Stomach (tissue), 19 donors: ENCODE measurements at places on chromosomes 6 and 20. TPM values are rescaled to one million over a fixed set of nuclear protein-coding genes. Genes with fewer than 3 reads are reported as not detected.

DNA sequence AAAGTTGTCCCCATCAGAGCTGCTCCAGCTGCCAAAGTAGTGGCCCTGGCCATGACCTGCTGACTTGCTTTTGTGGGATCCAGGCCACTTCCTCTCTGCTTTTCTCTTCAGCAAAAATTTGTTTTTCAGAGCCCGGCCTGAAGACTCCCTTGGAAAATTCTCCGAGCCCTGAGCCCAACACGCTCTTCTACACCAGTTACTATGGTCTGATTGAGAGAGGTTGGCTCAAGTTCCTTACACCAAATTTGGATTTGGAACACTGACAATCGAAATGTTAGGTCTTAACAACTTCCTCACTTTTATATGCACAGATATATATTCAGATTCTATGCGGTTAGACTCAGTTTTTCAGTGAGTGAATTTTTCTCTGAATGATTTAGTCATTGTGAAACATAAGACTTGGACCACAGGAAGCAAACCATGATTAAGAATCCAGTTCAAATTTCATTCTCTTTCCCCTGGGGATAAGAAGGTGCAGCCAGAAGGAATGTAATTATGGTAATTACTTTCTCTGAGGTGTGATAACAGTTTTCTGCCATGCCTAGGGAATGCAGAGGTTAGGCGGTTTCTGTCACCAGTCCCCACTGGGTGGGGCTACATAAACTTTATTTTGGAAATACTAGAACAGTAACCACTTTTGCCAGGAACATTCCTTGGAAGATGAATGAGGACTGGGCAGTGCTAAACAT lies 365.2 kb downstream of the SYNE1 start:
- H3K27ac ChIP-seq: peak overlapping the region; percentile 63
- no peak for DNase-seq
- H3K4me3 ChIP-seq: no peak overlapping the region
- H3K4me1 ChIP-seq: peaks cover 46% of the 10 kb centered on the region
- H3K36me3 ChIP-seq: no peaks in the 10 kb centered on the region

HSPA12B gene
- total RNA-seq: 14.3 TPM

- H3K27ac ChIP-seq: no peak overlapping the region
- no peak overlapping the region for H3K4me3 ChIP-seq
- H3K36me3 ChIP-seq: no peaks in the 10 kb centered on the region
- H3K4me1 ChIP-seq: no peaks in the 10 kb centered on the region
- H3K27me3 ChIP-seq: no peaks in the 10 kb centered on the region
- no peak for DNase-seq
These were observed 207.8 kb upstream of the FOXQ1 start for GRCh38 chr6:1103945-1104623.

GRCh38 chr6:170206317-170206621 lies 84.6 kb downstream of the DLL1 start:
- peak; percentile 10 for DNase-seq
- H3K27me3 ChIP-seq: peaks cover 29% of the 10 kb centered on the region
- no peaks in the 10 kb centered on the region for H3K36me3 ChIP-seq
- no peaks in the 10 kb centered on the region for H3K4me1 ChIP-seq
- H3K27ac ChIP-seq: no peak overlapping the region

- H3K27me3 ChIP-seq: no peaks in the 10 kb centered on the region
- no peaks in the 10 kb centered on the region for H3K4me1 ChIP-seq
- no peak overlapping the region for H3K4me3 ChIP-seq
- no peak for DNase-seq
These were observed 184.4 kb downstream of the UNC5CL start for GRCh38 chr6:40854592-40854991.

GRCh38 chr20:35453647-35454046 lies 1.8 kb upstream of the CEP250 start:
- peaks cover 15% of the 10 kb centered on the region for H3K4me1 ChIP-seq
- no peak overlapping the region for H3K4me3 ChIP-seq
- H3K36me3 ChIP-seq: no peaks in the 10 kb centered on the region
- H3K27me3 ChIP-seq: no peaks in the 10 kb centered on the region

GRCh38 chr20:32050851-32051556 lies 1.0 kb upstream of the HCK start:
- H3K27me3 ChIP-seq: peaks cover 31% of the 10 kb centered on the region
- H3K36me3 ChIP-seq: no peaks in the 10 kb centered on the region
- peak overlapping the region; percentile 47 for H3K4me3 ChIP-seq
- DNase-seq: no peak
- H3K27ac ChIP-seq: peak overlapping the region; percentile 87

- DNase-seq: peak; percentile 66
- H3K27me3 ChIP-seq: no peaks in the 10 kb centered on the region
- H3K27ac ChIP-seq: peak overlapping the region; percentile 79
- peaks cover 30% of the 10 kb centered on the region for H3K36me3 ChIP-seq
- peaks cover 78% of the 10 kb centered on the region for H3K4me1 ChIP-seq
These were observed 34.3 kb downstream of the SRC start for GRCh38 chr20:37379967-37380828.

PGM3 gene
- total RNA-seq: 78.8 TPM

- no peak overlapping the region for H3K4me3 ChIP-seq
- H3K27ac ChIP-seq: no peak overlapping the region
- no peaks in the 10 kb centered on the region for H3K36me3 ChIP-seq
- no peaks in the 10 kb centered on the region for H3K27me3 ChIP-seq
- no peaks in the 10 kb centered on the region for H3K4me1 ChIP-seq
These were observed 7.5 kb upstream of the BPI start for GRCh38 chr20:38296433-38296832.

ANKRD66 gene
- total RNA-seq: not detected

TSBP1 gene
- total RNA-seq: not detected

DNA sequence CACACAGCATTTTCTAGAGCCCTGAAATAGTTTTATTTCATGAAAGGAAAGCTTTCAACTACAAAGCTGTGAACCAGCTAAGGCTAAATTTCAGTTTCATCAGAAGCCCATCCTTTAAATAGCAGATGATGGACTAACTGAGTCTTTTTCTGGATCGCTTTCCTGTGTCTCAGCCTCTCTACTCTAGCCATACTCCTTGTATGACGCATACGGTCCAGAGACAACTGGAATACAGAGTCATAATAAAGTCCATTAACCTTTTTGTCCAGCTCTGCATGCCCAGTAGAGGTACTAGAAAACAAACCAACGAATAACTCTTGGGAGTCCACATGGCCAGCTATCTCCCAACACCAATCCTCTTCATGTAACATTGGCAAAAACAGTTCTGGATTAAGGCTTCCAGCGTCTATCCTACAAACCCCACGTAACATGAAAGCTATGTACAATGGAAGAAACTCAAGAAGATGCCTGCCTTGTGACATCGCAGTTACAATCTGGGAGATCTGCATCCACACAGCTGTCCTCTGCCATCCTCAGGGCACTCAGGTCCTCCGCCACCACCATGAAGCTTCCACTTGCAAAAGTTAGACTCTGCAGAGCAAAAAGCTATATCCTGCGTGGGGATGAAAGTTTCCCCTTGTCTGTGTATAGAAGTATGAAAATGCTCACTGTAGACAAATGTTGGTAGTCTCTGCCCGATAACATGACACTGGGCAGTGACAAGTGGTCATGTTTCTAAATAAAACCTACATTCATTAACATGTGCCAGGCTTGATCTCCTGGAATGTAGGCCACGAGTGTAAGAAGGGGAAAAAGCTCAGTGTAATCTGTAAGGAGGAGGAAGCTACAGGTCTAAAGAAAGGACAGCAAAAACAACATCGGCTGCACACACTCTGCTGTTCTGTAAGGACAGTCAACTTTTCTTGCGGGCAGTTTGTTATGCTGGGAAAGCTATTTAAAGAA lies 360.4 kb downstream of the ESR1 start:
- no peak overlapping the region for H3K27ac ChIP-seq
- no peak overlapping the region for H3K4me3 ChIP-seq
- no peak for DNase-seq
- H3K27me3 ChIP-seq: no peaks in the 10 kb centered on the region

KIF6 gene
- 9.8 TPM for total RNA-seq

- no peaks in the 10 kb centered on the region for H3K36me3 ChIP-seq
- DNase-seq: no peak
- H3K4me1 ChIP-seq: peaks cover 6% of the 10 kb centered on the region
- peak overlapping the region; percentile 47 for H3K27ac ChIP-seq
- no peaks in the 10 kb centered on the region for H3K27me3 ChIP-seq
These were observed 45.5 kb upstream of the UST start for GRCh38 chr6:148701375-148701774.

OLIG3 gene
- total RNA-seq: not detected

DNA sequence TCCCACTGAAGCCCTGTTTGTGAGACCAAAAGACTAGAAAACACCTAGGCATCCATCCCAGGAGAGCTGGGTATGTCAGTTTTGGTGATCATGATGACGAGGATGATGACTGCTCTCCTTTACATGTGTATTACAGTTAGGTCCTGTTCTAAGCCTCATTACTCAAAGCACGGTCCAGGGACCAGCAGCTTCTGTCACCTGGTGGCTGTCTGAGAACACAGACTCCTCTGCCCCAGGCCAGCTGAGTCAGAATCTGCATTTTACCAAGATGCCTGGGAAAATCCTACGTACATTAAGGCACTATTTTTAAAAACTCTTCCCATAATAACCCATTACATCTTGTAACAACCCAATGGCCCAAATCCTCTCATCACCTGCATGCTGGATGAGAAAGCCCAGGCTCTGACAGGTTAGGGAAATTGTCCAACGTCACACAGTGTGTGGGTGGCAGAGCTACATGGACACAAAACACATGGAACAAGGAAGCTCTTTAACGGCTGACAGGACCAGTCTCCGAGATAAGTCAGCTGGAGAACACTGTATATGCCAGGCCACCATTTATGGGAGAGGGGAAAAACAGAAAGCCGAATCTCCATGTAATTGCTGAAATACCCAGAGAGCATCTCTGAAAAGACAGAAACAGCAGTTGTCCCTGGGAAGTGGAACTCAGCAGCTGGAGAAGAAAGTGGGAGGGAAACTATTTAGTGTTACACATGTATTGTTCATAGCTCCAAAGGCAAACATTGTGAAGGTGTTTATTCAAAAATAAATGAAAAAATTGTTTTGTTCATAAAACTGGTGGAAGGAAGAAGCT lies 65.4 kb downstream of the BMP7 start:
- no peaks in the 10 kb centered on the region for H3K4me1 ChIP-seq
- DNase-seq: no peak
- H3K36me3 ChIP-seq: no peaks in the 10 kb centered on the region
- H3K27me3 ChIP-seq: no peaks in the 10 kb centered on the region

BMP6 gene
- total RNA-seq: 6.2 TPM

SLPI gene
- 127 TPM for total RNA-seq

DNA sequence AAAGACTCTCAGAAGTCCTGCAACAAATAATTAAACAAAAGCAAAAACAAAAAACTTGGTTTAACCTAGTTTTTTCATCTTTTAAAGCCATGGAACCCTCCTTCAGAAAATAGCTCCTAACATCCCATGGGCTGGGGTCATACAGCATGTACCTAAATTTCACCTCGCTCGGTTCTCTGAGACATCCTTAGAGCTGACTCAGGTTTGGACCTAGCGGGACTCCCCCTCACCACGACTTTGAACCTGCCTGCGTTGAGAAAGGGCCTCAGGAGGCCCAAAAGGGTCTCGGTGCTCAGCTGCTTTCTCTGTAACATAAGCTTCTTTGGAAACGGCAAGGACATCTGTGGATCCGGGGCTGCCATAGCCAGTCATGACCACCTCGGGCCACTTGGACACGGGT lies 112.8 kb downstream of the NFATC2 start:
- H3K27ac ChIP-seq: no peak overlapping the region
- DNase-seq: no peak
- no peaks in the 10 kb centered on the region for H3K27me3 ChIP-seq

CAGE1 gene
- not detected for total RNA-seq

GRCh38 chr6:111985202-111985731 lies 68.6 kb upstream of the CCN6 start:
- H3K27ac ChIP-seq: no peak overlapping the region
- H3K36me3 ChIP-seq: no peaks in the 10 kb centered on the region
- no peaks in the 10 kb centered on the region for H3K27me3 ChIP-seq
- H3K4me1 ChIP-seq: no peaks in the 10 kb centered on the region
- H3K4me3 ChIP-seq: no peak overlapping the region

CDSN gene
- not detected for total RNA-seq

DNA sequence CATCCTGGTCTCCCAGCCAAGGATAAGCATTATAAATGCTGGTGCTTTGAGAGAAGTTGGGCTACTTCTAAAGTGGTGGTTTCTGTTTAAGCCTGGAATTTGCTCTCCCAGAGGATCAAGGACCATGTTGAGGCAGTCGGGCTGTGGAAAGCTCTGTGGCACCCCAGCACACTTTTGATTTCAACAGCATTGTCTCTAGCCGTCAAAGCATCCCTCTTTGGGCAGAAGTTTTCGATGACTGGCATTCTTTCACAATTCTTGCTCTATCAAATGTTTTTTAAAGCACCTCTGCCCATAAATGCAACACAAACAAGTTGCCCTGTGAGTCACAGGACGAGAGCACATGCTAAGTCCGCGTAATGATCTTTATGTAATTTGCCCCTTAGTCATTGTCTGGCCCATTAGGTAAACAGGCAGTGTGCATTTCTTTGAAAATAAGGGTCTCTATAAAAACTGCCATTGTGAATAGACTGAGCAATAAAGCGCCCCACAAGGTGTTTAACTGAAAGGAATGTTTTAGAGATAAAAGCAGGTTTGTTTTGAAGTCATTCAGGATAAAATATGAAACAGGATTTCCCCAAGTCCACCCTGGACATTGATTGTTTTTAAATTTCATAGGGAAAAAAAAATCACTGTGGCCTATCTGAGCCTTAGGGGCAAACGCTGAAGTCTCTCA lies 44.7 kb upstream of the FOXQ1 start:
- H3K27me3 ChIP-seq: no peaks in the 10 kb centered on the region
- H3K27ac ChIP-seq: no peak overlapping the region
- H3K36me3 ChIP-seq: no peaks in the 10 kb centered on the region
- no peak for DNase-seq

- no peaks in the 10 kb centered on the region for H3K36me3 ChIP-seq
- no peak overlapping the region for H3K27ac ChIP-seq
- no peak overlapping the region for H3K4me3 ChIP-seq
- no peaks in the 10 kb centered on the region for H3K27me3 ChIP-seq
These were observed 200.9 kb downstream of the EDN1 start for GRCh38 chr6:12490904-12491571.

SLC22A7 gene
- not detected for total RNA-seq

HECA gene
- total RNA-seq: 24.5 TPM

GRCh38 chr20:63108247-63108646 lies 101.5 kb upstream of the BHLHE23 start:
- H3K27me3 ChIP-seq: peaks cover 9% of the 10 kb centered on the region
- no peak for DNase-seq
- no peak overlapping the region for H3K27ac ChIP-seq
- no peaks in the 10 kb centered on the region for H3K36me3 ChIP-seq

CCNC gene
- 68.2 TPM for total RNA-seq

DNA sequence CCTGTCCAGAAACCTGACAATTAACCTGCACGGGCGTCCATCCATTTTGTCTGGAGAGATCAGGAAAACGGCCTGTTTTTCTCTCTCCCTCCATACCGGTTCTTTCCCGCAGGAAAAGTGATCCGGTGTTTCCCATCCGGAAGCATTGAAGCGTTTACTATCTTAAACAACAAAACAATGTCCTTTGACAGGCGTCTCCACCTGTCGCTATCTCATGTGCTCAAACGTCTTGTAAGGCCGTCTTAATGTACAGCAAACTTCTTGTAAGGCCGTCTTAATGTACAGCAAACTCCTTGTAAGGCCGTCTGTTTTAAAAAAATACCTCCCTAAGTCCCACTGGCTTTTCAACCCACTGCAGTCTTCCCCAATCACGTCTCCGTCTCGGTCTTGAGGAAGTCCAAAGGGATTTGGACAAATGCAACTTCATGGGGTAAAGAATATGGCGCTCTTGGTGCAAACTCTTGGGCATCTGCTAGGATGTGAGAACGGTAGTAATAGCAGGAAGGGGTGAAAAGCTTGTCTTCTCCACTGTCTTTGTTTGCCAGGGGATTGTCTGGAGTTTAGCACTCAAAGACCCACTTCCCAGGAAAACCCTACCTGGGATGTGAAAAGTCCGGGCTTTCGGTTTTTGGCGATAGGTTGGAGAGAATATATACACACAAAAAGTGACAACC lies 29.9 kb upstream of the TRIM27 start:
- H3K4me3 ChIP-seq: peak overlapping the region; percentile 34
- no peaks in the 10 kb centered on the region for H3K36me3 ChIP-seq
- H3K27ac ChIP-seq: no peak overlapping the region
- DNase-seq: no peak
- peaks cover 15% of the 10 kb centered on the region for H3K27me3 ChIP-seq
